Gastroesophageal sphincter (tissue), 4 donors: ENCODE measurements at places on chromosomes 12 and 14. TPM values are rescaled to one million over a fixed set of nuclear protein-coding genes. Genes with fewer than 3 reads are reported as not detected.

The GARIN6 gene
- total RNA-seq, result not detected

The KRT8 gene
- 133 TPM for total RNA-seq

The SLC25A47 gene
- 0.31 TPM for total RNA-seq

The RASSF8 gene
- 99.4 TPM for total RNA-seq

The DUSP6 gene
- 54.9 TPM for total RNA-seq

The DACT1 gene
- total RNA-seq, result 17.5 TPM
